Naive thymus-derived CD4-positive, alpha-beta T cell (primary cell): ENCODE measurements at places on chromosomes 5 and 9. TPM values are rescaled to one million over a fixed set of nuclear protein-coding genes. Genes with fewer than 3 reads are reported as not detected.

GRCh38 chr9:124527781-124528180 is 20.6 kb upstream of the NR5A1 start:
- no peak for DNase-seq
- H3K27ac ChIP-seq: no peak overlapping the region
- H3K4me1 ChIP-seq: no peaks in the 10 kb centered on the region
- H3K36me3 ChIP-seq: no peaks in the 10 kb centered on the region

- no peaks in the 10 kb centered on the region for H3K27me3 ChIP-seq
- no peaks in the 10 kb centered on the region for H3K36me3 ChIP-seq
- H3K4me1 ChIP-seq: no peaks in the 10 kb centered on the region
- H3K4me3 ChIP-seq: no peak overlapping the region
- no peak overlapping the region for H3K27ac ChIP-seq
Measured at GRCh38 chr9:87892956-87893355, 10.3 kb downstream of the SPATA31E1 start.

DNA sequence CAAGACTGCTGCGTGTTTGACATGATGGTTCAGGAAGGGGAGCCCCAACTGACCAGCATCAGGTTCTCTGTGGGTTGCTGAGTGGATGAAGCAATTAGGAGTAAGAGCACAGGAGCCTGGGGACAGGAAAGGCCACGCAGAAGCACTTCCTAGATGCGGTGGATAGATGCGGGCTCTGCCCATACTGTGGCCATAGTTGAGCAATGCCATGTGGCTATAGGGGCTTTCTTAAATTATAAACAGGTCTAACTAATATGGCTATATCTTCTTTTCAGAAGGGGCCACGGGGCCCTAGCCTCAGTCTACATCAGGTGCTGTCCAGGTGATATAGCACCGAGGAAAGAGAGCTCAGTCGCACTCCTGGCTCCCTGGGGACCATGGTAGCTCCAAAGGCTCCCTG is 198.6 kb downstream of the GADD45G start:
- no peak overlapping the region for H3K4me3 ChIP-seq
- no peaks in the 10 kb centered on the region for H3K27me3 ChIP-seq
- no peaks in the 10 kb centered on the region for H3K4me1 ChIP-seq

DNA sequence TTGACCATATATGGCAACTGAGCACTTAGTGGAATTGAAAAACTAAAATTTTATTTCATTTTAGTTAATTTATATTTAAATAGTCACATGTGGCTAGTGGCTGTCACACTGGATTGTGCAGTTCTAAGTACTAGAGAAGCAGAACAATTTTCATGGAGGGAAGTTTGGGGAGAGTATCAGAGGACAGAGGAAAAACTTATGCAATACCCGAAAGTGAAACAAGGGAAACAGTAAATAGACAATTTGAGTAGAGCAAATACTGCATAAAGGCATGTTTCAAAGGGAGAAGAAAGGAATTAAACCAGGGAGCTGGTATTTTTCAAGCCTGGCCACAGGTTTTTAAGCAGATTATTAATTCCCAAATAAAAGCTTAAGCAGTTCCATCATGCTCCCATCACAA is 590.5 kb upstream of the RORB start:
- no peak for DNase-seq
- H3K4me3 ChIP-seq: no peak overlapping the region
- H3K4me1 ChIP-seq: no peaks in the 10 kb centered on the region
- no peaks in the 10 kb centered on the region for H3K27me3 ChIP-seq

Gene PCDHGA12
- total RNA-seq: not detected
